Central memory CD4-positive, alpha-beta T cell (primary cell): ENCODE measurements at places on chromosomes 12 and 14.
A peak's percentile ranks its signal among the peaks of the same experiment; 100 is the strongest.

DNA sequence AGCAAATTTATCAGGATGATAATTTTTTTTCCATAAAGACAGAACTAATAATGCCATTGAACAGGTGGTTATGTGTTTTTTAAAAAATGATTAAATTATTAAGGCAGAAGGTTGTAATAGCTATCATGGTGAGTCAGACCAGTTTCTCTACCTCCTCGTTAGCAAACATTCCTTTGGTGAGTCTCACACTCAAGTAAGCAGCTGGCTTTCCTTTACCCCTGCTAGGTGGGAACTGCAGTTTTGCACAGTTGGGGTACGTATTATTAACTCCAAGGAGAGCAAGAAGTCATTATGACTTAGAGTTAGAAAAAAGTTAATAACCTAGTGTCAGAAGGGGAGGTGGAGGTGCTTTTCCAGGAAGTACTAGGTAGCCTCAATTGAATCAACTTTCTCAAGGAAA, 165.3 kb downstream of the SNAPC1 start:
- no peak for DNase-seq

- DNase-seq = no peak
Measured at GRCh38 chr12:49969651-49970429, 2.9 kb upstream of the AQP6 start.

DNA sequence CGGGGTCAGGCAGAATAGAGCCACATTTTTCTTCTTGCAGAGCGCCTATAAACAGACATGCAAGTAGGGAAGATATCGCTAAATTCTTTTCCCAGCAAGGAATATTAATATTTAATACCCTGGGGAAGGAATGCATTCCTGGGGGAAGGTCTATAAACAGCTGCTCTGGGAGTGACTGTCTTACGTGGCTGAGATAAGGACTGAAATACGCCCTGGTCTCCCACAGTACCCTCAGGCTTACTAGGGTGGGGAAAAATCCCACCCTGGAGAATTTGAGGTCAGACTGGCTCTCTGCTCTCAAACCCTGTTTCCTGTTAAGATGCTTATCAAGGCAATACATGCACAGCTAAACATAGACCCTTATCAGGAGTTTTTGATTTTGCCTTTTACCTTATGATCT, 262.3 kb downstream of the CEP128 start:
- no peak for DNase-seq

DNA sequence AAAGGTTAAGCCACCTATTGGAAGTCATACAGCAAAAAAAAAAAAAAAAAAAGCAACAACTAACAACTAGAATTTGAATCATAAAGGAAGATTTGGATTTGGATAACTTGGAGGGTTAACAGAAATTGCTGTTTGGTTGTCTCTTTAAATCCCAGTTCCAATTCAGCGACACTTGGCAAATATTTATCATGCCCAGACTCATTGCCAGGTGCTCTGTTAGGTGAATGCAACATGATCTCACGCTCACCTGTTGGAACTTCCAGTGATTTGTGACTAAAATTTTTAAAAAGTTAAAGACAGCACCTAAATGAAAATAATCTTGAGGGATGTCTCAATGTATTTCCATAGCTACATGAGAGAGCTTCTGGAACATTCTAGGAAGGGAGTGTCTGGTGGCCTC, 103.7 kb downstream of the TBX3 start:
- DNase-seq = no peak

DNA sequence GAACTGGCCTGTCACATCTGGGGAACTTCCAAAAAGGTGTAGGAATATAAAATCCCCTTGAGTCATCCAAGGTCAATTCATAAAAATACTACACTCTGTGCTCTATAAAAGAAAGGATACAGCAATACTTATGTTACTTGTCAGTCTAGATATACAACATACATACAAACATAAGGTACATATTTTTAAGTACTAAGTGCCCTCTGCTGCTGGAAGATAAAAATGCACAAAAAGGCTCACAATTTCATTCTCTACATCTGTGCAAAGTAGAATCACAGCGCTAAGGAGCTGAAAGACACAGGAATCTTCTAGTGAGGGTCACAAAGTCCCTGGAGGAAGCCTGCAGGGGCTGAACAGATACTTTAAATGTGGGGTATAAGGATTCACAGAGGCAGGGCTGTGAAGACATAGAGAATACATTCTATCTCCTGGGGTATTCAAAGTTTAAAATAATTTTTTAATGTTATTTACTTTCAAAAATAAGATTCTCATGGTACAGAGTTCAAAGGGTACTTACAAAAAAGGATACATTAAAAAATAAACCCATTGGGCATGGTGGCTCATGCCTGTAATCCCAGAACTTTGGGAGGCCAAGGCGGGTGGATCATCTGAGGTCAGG, 10.2 kb upstream of the GOLGA5 start:
- DNase-seq = peak; percentile 42

DNA sequence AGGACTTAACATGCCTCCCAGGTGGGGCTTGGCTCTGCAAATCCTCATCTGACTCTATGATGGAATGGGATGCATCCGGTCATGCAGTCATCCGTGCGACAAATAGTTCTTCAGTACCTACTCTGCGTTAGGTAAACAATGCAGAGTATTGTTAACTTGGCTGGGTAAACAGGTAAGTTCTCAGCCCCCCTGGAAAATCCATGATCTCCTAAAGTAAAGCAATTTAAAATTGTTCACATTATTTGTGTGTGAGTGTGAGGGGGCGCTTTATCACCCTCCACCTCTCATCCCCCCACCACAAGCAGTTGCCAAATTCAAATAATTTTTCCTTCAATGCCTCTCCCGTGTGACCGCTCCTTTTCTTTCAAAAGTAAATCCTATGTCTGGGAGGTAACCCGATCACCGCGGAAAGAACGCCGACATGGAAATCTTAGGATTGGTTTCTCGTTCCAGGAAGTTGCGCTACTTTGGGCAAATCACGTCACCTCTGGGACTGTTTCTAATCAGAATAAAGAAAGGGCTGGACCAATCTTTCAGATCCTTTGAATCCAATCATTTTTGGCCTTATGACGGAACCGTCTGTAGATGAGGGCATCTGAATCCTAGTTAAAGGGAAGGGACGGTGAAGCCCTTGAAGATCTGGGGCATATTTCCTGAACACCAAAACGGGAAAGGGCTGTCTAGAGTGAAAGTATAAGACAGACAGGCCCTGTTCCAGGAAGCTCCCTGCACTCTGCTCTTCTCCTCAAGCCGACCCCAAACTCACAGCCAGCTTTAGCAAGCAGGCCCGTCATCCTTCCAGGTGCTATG, 44.0 kb upstream of the SINHCAF start:
- DNase-seq = no peak

DNA sequence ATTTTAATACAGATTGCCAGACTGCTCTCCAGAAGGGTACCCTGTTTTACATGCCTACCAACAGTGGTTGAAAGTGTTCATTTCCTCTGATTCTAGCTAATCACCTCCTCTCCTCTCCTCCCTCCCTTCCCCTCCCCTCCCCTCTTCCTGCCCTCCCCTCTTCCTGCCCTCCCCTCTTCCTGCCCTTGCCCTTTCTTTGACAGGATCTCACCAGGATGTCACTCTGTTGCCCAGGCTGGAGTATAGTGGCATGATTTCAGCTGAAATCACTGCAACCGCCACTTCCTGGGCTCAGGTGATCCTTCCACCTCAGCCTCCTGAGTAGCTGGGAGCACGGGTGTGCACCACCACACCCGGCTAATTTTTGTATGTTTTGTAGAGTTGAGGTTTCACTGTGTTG, 24.7 kb downstream of the APAF1 start:
- no peak for DNase-seq

- DNase-seq = no peak
Measured at GRCh38 chr12:9180810-9181209, 27.4 kb downstream of the PZP start.

- DNase-seq = no peak
Measured at GRCh38 chr14:81344481-81345160, 55.5 kb downstream of the STON2 start.

GRCh38 chr12:211142-211465, 2.9 kb downstream of the SLC6A12 start:
- no peak for DNase-seq

- DNase-seq = no peak
Measured at GRCh38 chr12:29566441-29566840, 69.0 kb upstream of the OVCH1 start.

DNA sequence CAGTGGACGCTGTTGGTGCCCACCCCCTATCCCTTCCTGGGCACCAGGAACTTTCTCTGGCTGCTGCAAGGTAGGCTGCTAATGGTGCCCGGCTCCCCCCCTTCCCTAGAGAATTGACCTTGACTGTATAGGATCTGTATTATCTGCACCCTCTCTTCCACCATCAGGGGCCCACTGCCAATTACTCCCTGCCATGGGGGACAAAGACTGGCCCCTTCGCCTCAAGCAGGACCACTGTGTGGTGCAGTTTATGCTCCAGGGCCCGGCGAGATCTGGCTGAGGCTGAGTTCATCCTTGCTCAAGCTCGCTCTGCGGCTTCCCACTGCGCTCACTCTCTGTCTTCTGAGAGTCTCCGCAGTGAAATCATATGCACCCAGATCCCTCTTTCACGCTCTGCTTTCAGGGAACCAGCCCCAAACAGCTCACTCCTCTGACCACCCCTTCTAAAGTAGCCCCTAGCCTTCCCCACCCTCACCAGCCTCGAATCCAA, 95.2 kb downstream of the LGMN start:
- DNase-seq = no peak

GRCh38 chr14:24254630-24255392, 8.2 kb downstream of the TGM1 start:
- DNase-seq = no peak

- DNase-seq = no peak
Measured at GRCh38 chr12:10069976-10070375, 28.8 kb downstream of the CLEC1A start.

DNA sequence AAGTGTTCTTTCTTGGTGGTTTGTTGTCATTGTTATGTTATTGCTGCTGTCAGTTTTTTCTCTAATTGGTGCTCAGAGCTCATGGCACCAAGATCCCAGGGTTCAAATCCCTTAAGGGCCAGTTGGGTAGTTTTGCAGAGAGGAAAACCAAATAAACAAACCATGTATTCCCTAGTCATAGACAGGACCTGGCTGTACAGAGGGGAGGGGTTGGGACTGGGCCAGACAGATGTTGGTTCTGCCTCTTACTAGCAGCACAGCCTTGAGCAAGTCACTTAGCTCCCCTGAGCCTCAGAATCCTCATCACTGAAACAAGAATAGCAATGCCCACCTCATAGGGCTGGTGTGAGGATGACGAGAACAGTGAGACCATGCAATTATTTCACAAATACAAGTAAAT, 53.4 kb downstream of the LTBP2 start:
- no peak for DNase-seq

DNA sequence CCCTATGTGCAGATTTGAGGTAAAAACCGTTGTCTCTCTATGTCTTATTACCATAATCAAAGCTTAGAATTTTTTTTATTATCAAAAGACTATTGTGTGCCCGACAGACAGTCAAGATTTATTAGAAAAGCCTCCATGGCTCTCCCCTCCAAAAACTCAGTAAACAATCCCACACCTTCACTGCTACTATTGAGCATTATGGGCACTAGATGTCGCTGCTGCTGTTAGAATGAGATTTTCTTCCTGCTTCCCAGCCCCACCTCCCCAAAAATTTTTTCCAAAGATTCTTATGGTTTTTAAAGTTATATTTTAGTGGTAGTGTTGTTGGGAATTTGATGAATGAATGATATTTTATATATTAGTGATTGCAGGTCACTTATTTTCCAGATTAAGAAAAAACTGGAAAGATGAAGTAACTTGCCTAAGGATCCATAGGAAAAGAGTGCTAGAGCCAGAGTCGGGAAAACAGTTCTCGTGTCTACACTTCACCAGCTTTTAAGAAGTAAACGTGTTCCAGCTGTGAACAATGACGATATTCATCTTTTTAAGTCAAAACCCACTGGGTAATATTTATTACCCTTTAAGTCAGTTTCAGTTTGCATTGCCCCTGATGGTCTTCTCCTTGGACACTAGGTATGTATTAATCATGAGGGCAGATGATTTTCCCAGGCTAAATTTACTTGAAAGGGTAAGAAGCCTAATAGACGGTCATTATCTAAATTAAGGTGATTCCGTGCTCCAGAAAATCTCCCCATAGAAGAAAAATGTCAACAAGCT, 12.2 kb upstream of the FOXG1 start:
- DNase-seq = no peak

DNA sequence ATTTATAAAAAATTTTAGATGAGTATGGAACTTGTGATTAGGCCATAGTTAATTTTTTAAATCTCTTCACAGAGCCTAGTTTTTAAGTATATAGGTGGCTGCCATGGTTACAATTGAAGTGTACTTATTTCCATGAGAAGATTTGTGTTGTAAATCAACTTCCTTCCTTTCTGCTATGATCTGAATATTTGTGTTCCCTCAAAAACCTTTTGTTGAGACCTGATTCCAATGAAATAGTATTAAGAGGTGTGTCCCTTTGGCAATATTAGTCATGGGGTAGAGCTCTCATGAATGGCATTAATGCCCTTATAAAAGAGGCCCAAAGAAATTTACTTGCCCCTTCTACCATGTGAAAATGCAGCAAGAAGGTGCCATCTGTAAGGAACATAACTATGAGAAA, 28.8 kb downstream of the ETNK1 start:
- no peak for DNase-seq

GRCh38 chr12:109637348-109637747, 63.8 kb downstream of the MVK start:
- DNase-seq = no peak

- no peak for DNase-seq
Measured at GRCh38 chr12:10612110-10612509, 1.3 kb downstream of the MAGOHB start.

GRCh38 chr14:92435154-92435553, 78.4 kb upstream of the RIN3 start:
- DNase-seq = no peak

GRCh38 chr14:77284466-77284865, 13.5 kb upstream of the NGB start:
- no peak for DNase-seq

DNA sequence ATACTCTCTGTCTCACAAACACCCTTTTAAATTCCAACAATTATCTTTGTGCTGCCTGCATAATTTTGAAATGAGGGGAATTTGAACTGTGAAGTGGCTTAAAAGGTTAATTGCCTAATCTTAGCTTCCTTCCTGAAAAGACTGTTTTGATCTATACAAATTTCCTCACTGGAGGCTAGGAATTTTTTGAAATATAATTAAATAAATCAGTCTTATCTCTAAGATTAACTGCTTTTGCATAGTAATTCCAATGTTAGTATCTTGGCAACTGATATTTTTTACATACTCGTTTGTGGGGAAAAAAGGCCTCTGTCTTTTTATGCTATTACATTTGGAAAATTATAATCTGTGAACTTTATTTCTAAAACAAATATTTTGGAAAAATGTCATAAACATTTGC, 498.5 kb downstream of the TMTC2 start:
- DNase-seq = no peak

GRCh38 chr12:82896979-82897378, 210.3 kb downstream of the TMTC2 start:
- no peak for DNase-seq

DNA sequence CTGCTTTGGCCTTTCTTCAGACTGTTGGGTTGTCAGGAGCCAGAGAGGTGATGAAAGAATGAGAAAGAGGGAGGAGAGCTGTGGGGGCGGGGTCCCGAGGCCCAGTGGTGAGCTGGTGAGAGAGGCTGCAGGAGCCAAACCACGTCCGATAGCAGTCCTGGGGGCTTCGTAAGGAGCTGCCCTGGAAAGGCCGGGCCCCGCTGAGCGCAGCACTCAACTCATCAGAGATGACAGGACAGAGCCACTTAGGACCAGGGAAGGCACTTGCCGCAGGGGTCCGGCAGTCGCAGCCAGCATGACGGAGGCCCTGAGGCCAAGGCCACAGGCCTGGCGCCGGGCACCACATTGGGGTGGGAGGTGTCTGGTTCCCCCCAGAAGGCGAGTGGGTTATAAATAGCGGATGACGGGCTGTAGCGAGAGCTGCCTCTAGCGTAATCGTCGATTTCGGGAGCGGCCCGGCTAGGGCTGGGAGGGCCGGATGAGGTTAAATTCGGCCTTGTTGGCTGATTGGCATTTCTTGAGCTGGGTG, 179.0 kb downstream of the TSPAN9 start:
- DNase-seq = no peak
